Liver (tissue), 10 donors: ENCODE measurements at places on chromosomes 2 and 18. TPM values are rescaled to one million over a fixed set of nuclear protein-coding genes. Genes with fewer than 3 reads are reported as not detected.

The IL18RAP gene
- 7.3 TPM for total RNA-seq

GRCh38 chr2:54107455-54107764 is 8.0 kb upstream of the ACYP2 start:
- H3K27me3 ChIP-seq = no peaks in the 10 kb centered on the region
- H3K4me1 ChIP-seq = peaks cover 14% of the 10 kb centered on the region
- H3K27ac ChIP-seq = peak overlapping the region; percentile 63

DNA sequence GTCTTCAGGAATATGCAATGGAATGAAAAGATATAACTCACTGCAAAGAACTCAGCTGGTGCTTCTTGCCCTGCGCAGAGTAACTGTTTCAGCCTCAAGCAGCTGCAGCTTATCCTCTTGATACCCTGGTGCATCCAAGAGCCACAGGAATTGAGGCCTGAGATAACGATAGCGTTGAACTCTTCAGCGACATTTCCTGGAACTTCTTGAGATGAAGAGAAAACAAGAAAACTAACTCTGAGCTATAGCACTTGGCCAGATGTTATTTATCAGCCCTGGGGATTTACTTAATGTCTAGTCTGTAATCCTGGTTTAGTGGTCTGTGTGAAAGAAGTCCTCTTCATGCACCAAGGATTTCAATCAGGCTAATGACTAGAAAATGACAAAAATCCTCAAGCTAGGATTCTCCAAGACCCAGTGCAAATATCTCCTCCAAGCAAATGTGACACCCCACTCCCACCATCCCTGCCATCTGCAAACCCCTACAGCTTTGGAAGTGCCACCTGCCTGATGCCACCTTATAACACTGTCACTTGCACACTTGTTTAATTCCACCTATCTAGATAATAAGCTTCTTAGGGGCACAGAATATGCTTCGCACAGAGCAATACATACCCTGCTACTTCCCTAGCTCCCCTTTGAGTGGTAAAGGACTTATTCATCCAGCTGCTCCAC is 40.6 kb downstream of the EHD3 start:
- no peak overlapping the region for H3K27ac ChIP-seq
- no peaks in the 10 kb centered on the region for H3K4me1 ChIP-seq
- DNase-seq = no peak
- H3K36me3 ChIP-seq = no peaks in the 10 kb centered on the region

The NT5DC4 gene
- total RNA-seq = not detected

The IL1R1 gene
- 49.3 TPM for total RNA-seq

GRCh38 chr2:238080518-238080917 is 19.6 kb upstream of the ESPNL start:
- DNase-seq = no peak
- peak overlapping the region; percentile 57 for H3K27ac ChIP-seq
- peaks cover 31% of the 10 kb centered on the region for H3K36me3 ChIP-seq
- peaks cover 31% of the 10 kb centered on the region for H3K4me1 ChIP-seq
- no peaks in the 10 kb centered on the region for H3K27me3 ChIP-seq
- H3K4me3 ChIP-seq = no peak overlapping the region

The CRIM1 gene
- total RNA-seq = 22.1 TPM
